Hindlimb muscle (tissue), 1 donor: ENCODE measurements at places on chromosomes 2 and 18. TPM values are rescaled to one million over a fixed set of nuclear protein-coding genes. Genes with fewer than 3 reads are reported as not detected.

DNA sequence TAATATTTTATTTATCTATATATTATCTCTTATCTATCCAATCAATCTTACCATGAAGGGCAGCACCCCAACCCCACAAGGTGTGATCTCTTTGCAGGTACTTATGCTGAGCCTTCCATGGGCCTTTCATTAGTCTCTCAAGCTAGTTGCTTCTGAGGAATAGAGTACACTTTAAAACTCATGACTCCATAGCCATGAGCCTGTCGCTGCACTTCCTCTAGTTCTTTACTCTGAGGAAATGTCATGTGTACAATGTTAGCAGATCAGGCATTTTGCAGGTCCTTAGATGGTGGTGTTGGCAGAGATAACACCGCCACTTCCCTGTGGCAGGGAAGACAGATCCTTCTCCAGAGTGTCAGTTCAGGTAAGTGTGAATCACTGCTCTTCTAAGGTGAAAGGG, 29.5 kb upstream of the STAT4 start:
- DNase-seq = no peak

GRCh38 chr2:232731470-232731869, 34.3 kb downstream of the GIGYF2 start:
- no peak for DNase-seq

GRCh38 chr2:67489396-67489795, 92.3 kb downstream of the ETAA1 start:
- no peak for DNase-seq

- no peak for DNase-seq
These were observed 223.7 kb upstream of the RAB6C start for GRCh38 chr2:129755786-129756185.

DNA sequence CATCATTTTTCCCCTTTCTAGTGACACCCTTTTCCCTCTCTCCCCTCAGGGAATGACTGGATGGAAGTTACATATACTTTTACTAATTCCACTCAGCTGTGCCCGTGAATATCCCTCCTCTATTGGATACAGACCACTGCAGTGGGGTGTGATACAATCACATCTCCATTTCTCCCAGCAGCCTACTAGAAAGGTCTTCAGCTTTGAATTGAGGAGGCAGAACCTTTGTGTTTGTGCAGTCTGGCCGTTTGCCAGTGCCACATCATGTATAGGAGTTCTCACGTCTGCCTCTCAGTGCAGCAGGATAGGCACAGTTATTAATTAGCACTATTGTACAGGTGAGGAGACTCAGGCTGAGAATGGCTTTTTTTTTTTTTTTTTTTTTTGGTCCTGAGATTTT, 16.4 kb downstream of the TNFRSF11A start:
- DNase-seq = no peak

DNA sequence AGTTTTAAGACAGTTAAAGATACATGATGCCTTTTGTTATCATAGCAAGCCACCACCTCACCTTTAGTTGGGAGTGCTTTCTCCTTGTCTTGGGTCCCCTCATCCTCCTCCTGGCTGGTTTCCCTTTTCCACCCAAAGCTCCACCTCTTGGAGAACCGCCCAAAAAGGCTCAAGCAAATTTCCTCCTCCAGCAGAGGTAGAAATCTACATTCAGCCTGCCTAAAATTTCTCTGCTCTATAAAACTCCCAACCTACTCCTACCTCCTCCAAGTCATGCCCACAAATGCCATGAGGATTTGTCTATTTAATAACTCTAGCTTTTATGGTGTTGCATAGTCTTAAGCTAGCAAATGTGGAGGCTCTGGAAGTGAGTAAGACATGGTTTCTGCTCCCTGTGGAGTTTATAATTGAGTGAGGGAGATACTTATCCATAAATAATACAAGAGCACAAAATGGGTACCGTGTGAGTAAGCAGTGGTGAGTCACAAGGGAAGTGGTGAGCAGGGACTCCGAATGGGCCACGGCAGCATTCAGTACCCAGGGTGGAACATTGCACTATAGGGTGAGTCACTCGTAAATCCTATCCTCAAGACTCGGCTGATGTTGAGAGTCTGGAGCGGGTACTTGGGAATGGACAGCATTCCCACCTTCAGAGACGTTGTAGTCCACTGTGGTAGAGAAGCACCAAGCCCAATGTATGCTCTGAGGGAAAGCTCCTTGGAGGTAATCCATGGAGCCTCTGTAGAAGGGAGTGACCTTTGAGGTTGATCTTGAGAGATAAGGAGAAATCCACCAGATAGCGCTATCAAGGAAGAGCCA, 146.3 kb downstream of the RTN4 start:
- DNase-seq = no peak

DNA sequence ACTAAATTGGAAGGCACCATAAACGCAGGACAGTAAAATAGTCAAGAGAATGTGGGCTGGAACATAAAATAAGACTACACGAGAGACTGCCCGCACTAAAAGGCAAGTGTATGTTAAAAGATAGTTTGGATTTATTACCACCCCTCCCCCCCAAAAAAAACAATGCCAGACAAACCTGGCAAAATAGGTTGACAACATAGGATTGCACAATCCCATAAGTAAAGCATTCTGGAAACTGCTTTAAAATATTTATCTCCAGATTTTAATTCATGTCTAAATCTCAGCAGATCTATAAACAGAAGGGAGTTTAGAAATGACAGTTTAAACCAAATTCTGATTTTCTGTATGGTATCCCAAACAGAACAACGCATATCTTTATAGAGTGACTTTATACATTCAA, 455.1 kb downstream of the ERBB4 start:
- DNase-seq = no peak

DNA sequence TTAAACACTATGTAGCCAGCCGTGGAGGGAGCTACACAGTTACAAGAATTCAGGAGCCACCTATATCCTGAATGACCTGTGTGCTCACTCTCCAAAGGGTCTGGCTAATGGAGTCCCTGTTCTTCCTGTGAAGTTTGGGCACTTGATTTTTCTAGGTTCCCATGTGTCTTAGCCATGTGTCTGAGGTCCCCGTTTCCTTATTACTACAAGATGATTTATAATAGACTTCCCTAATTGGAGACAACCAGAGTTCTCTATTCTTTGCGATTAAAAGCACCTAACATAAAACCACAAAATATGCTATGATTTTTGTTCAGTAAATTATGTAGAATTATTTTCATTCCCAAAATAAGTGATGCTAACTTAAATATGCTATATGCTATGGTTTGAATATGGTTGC, 83.4 kb downstream of the PDK1 start:
- DNase-seq = no peak

GRCh38 chr2:237674731-237675276, 47.4 kb downstream of the LRRFIP1 start:
- peak; percentile 78 for DNase-seq

DNA sequence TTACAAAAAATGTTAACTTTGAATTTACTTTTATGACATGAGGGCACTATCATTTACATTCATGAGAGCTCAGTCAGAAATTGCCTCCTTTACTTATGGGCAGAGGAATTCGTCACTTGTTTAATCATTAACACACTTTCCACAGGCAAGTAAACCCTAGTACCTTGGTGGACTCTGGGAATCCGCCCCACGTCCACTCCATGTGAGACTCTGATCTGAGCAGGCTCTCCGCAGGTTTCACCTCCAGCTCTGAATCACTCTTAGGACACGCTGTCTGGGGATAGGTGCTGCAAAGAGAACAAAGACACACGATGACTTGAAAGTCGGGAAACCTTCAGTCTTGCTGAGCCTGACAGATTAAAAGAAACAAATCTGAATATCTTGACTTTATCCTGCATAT, 73.6 kb downstream of the LPIN2 start:
- no peak for DNase-seq

DNA sequence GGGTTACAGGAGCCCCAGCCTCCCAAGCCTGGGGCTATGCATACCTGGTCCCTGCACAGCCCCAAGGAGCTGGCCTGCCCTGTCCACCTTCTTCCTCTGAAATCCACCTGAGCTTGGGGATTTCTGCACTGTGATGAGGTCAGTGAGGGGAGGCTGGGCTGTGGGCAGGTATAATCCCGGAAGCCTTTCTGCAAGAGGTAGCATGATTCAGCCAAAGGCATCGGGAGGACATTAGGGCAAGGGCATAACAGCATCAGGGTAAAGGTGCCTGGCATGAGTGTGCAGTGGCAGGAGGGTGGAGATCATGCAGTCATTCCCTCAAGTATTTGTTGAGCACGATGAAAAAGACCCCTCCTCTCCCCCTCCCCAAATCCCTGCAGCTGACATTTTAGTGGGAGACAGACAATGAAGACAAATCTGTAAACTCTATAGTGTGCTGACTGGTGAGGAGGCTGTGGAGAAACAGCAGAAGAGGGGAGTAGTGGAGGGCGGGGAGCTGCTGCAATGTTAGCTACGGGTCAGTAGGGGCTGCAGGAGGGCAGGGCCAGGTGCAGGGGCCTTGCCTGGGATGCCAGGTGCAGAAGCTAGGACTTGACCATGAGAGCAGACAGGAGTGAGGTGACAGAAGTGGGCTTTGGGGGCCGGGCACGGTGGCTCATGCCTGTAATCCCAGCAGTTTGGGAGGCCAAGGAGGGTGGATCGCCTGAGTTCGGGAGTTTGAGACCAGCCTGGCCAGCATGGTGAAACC, 18.7 kb downstream of the ZFP36L2 start:
- no peak for DNase-seq

- DNase-seq = no peak
These were observed 118.4 kb downstream of the MAP4K4 start for GRCh38 chr2:101815739-101816391.

- no peak for DNase-seq
These were observed 40.4 kb upstream of the ANKRD62 start for GRCh38 chr18:12053289-12053688.

DNA sequence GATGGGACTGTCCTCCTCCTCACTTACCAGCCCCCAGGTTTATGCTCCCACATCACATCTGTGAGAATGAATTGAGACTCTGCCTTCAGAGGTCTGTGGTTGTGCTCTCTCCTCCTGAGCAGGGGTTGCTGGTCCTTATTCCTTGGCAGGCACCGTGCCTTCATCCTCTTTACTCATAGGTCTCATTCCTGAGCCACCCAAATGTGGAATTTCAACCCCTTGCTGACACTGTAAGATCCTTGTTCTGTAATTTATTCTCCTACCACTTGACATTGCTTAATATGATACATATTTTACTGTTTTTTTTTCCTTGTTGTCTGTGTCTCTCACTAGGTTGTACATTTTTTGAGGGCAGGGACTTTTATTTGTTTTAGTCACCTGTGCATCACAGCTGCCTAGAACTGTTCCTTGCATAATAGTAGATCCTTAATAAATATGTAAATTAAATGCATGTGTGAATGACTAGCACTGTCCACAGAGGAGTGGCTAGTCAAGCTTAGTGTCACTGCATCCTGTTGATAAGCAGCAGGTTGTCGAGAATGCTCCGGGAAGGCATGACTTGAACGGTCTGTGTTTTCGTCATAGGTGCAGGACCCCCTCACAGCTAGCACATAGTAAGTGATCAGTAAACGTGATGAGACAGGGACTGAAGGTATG, 180.6 kb downstream of the ZNF407 start:
- no peak for DNase-seq

The CHRNA1 gene
- polyA plus RNA-seq = 128 TPM

The XRCC5 gene
- 146 TPM for polyA plus RNA-seq

The PSD4 gene
- 1.6 TPM for polyA plus RNA-seq

The DNER gene
- polyA plus RNA-seq = 1.1 TPM

The MC2R gene
- 0.23 TPM for polyA plus RNA-seq

The ALLC gene
- polyA plus RNA-seq = not detected
